ENCODE measurements at places on chromosomes 7 and 10.

DNA sequence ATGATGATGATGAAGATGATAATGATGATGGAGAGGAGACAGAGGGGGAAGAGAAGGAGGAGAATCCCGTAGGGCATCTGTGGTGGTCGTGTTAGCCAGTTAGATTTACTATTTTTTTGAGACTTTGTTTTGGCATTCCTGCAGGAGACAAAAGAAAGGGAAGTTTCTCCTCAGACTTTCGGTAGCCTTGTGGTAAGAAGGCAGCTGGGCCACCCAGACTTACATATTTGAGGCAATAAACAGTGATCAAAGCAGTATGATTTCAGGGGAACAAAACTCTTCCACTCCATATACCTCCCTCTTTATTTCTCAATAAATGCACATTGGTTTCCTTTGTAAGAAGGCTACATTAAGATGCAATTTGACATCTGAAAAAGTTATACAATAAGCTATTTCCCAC is 32.4 kb upstream of the BICC1 start:
- no peak for DNase-seq

GRCh38 chr7:34673066-34673465 is 15.0 kb downstream of the NPSR1 start:
- DNase-seq = no peak

GRCh38 chr7:147756300-147756699 is 834.3 kb upstream of the C7orf33 start:
- DNase-seq = no peak

DNA sequence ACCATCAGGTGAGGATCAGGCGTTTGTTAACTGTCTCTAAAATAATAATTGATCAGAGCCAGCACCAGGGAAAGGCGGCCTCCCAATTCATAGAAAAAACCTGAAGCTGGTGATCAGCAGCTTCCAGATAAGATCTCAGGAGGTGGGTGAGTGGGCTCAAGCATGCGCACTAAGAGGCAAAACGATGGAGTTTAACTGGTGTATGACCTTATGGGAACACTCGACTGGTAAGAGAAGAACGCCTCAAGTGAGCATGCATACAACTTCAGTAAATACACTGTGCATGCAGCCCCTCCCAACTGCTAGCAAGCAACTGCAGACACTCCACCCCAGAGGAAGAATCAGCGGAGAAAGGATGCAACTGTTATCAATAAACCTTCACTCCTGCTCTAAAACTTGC is 18.1 kb downstream of the RAPGEF5 start:
- no peak for DNase-seq

Measured in CD4-positive, alpha-beta T cell treated with Interleukin-12 subunit alpha and Interleukin-12 subunit beta, for 1 hour (primary cell).